ENCODE measurements at places on chromosomes 16 and 17.

DNA sequence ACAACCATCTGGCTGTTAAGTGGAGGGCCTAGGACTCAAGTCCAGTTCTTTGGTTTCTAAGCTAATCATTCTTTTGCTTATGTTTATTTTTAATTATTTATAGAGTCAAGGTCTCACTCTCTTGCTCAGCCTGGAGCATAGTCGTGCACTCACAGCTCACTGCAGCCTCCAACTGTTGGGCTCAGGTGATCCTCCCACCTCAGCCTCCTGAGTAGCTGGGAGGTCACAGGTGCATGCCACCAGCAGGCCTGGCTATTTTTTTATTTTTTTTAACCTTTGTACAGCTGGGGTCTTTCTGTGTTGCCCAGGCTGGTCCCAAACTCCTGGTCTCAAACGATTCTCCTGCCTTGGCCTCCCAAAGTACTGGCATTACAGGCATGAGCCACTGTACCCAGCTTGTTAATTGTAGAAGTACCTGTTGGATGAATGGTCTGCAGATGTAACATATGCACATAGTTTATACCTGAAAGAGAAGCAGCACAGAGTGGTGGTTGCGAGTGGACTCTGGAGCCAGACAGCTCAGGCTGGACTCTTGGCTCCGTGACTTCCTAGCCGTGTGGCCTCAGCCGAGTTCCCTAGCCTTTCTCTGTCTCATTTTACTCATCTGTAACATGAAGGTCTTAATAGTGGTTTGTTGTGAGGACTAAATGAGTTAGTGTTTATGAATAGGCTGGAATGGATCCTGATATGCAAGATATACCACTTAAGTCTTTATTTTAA, 337.5 kb downstream of the SNX29 start:
- no peak for DNase-seq

DNA sequence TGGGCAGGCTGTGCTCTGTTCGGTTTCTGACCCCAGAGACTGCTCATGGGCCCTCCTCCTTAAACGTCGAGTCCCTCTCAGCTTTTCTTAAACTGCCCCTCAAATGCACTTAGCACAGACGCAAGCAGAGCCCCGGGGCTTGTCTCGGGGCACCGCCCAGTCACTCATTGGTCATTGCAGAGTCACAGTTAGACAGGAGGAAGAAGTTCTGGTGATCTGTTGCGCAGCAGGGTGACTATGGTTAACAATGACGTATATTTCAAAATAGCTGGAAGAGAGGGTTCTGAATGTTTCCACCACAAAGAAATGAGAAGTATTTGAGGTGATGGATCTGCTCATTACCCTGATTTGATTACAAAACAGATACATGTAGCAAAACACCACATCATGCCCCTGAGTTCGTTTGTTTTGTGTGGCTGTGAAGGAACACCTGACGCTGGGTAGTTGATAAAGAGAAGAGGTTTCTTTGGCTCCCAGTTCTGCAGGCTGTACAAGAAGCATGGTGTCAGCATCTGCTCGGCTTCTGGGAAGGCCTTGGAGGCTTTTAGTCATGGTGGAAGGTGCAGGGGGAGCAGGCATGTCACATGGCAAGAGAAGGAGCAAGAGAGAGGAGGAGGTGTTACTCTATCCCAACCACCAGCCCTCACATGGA, 387.4 kb downstream of the CPPED1 start:
- no peak for DNase-seq

- no peak for DNase-seq
Measured at GRCh38 chr16:80599466-80599865, 58.7 kb downstream of the DYNLRB2 start.

- DNase-seq = no peak
Measured at GRCh38 chr17:15083225-15083624, 181.9 kb downstream of the PMP22 start.

GRCh38 chr16:14606102-14606501, 24.0 kb downstream of the PARN start:
- no peak for DNase-seq

DNA sequence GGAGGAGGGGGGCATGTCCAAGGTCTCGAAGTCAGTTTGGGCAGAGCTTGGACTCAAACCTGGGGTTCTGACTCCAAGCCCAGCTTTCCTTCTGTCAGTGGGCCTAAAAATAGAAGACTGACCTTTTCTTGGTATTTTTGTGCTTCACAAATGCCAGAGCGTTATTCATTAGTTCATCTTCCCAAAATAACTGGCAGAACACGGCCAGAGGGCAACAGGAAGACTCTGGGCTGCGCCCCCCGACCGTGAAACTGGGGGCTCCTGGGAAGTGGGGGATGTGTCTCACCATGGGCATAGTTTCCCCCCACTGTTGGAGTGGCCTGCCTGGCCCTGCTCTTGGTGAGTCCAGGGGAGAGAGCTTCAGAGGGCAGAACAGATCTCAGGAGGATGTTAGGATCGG, 94.0 kb downstream of the SOCS1 start:
- DNase-seq = no peak

- no peak for DNase-seq
Measured at GRCh38 chr17:73015722-73016276, 76.7 kb downstream of the SLC39A11 start.

GRCh38 chr16:27650073-27650701, 100.2 kb downstream of the KATNIP start:
- DNase-seq = no peak

- no peak for DNase-seq
Measured at GRCh38 chr16:78705694-78706093, 606.2 kb downstream of the WWOX start.
